Mesenchymal stem cell (in vitro differentiated cells and primary cell): ENCODE measurements at places on chromosomes 3 and 15.

- DNase-seq = peak; percentile 71
These were observed 136.9 kb downstream of the THSD4 start for GRCh38 chr15:71252044-71252739.

GRCh38 chr15:26867200-26868007, 542 bp downstream of the GABRA5 start:
- no peak for DNase-seq

- DNase-seq = peak; percentile 27
These were observed 500 bp downstream of the PARP6 start for GRCh38 chr15:72271895-72272212.

GRCh38 chr15:99151156-99151555, 46.3 kb downstream of the SYNM start:
- no peak for DNase-seq

DNA sequence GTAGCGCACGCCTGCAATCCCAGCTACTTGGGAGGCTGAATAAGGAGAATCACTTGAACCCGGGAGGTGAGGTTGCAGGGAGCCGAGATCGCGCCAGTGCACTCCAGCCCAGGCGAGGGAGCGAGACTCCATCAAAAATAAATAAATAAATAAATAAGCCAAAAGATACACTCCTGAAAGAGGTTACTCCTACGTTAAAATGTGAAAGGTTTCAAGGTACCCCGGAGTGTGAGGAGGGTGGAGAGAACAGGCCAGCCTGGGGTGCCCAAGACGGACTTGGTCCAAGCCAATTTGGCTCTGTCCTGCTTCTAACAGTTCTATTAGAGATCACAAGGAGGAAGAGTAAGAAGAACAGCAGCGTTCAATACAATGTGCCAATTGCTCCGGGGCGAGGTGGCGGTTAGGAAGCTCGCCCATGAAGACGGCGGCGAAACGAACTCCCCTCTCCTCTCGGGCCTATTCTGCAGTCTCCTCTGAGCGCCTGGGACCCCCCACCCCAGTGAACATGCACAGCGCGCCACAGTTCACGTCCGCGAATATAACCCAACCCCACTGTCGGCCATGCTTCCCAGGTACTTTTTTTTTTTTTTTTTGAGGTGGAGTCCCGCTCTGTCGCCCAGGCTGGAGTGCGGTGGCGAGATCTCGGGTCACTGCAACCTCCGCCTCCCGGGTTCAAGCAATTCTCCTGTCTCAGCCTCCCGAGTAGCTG, 942 bp downstream of the ELP6 start:
- DNase-seq = peak; percentile 43

DNA sequence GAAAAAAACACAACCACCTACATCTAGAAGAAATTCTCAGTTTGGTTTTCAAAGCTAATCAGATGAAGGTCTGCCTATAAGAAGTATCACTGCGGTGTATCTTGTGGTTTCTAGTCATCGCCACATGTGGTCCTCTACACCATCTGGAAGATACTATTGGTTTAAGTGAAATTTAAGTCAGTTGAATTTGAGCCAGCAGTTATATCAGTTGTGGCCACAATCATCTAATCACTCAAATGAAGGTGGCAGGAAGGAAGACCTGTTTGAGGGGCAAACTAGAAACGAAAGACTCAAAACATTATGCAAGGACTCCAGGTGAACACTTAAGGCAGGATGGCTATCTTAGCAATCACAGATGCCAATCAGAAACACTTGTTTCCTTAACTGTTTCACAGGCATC, 48.7 kb downstream of the ETV5 start:
- DNase-seq = no peak

DNA sequence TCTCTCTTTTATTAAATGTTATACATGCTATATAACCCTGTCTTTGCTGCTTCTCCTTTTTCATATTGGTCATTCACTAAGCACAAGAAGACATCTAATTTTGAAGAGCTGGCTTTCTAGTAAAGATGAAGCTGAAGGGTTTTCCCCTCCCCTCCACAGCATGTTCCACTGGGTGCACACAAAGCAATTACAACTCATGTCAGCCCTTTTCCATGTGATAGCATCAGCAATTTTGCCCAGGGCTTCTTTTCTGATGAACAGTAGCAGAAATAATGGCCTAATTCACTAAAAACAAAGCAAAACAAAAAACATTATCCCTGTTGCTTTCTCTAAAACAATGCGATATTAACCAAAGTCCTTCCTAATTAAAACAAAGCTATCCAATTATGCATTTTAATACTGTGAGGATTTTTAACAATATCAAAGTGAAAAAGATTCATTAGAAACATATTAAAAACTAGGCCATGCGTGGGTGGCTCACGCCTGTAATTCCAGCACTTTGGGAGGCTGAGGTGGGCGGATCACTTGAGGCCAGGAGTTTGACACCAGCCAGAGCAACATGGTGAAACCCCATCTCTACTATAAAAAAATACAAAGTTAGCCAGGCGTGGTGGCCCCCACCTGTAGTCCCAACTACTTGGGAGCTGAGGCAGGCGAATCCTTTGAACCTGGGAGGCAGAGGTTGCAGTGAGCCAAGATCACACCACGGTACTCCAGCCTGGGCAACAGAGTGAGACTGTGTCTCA, 12.2 kb upstream of the PIK3R4 start:
- DNase-seq = no peak

GRCh38 chr3:77652624-77653023, 612.7 kb downstream of the ROBO2 start:
- no peak for DNase-seq

- peak; percentile 49 for DNase-seq
These were observed 131.6 kb upstream of the RASGRP1 start for GRCh38 chr15:38696109-38696727.

DNA sequence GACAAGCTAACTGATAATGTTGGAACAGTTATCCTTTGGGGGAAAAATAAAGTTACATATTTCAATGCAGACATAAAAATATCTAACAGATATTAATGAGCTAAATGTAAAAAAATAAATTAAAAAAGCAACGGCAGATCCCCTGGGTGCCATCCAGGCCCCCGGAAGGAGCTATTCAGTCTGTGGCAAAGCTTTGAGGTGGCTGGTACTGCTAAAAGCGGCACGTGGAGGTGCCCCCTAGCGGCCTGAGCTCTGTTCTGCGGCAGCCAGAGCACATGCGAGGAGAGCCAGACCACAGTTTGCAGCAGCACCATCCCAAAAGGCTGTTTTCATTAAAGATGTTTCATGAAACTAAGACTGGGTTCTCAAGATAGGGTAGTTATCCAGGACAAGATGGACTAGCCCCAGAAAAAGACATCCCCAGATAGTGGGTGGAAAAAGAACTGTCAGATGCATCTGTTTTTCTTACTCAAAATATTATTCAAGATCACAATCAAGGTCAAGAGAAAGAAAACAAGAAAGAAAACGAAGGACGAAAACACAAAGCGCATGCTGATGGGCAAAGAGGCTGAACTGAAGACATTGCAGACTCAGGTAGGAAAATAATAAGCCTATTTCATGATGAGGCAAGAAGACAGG, 18.7 kb downstream of the AP3S2 start:
- peak; percentile 67 for DNase-seq

DNA sequence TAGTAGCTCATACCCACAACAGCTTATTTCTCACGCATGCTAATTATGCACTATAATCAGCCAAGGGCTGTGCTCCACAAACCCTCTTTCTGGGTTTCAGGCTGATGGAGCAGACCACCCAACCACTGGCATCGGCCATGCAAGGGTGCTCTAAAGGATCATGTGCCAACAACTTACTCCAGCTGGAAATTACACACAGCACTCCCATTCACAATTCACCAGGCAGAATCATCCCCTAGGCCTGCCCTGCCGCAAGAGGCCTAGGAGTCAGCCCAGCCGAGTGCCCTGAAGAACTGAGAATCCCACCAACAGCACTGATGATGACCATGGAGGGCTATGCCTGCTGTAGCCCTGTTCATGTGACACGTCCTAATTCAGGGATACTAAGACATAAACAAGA, 216.2 kb upstream of the CHRNA7 start:
- no peak for DNase-seq

DNA sequence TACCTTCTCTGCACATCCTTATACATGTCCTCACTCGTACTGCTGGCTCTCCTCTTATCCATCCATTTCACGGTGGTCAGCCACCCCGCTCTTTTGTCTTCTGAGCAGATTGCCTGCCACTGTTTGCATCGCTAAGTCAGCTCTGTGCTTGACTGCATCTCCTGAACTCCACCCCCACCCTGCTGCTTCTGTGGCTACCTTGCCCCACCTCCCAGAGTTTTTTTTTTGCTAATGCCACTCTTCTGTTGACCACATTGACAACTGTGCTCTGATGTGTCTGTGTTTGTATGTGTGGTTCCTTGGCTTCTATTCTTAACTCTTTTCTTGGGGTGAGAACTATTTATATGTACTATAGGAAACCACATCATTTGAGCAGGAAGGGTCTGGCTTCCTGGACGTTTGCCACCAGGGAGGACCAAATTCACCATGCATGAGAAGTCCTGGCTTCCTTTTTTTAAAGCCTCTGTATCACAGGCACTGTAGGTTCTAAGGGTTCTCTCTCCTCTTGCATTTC, 12.8 kb upstream of the MTMR10 start:
- no peak for DNase-seq

- no peak for DNase-seq
These were observed 23.6 kb upstream of the CSPG4 start for GRCh38 chr15:75736256-75736655.

GRCh38 chr3:26536955-26537354, 85.6 kb upstream of the LRRC3B start:
- DNase-seq = no peak

- no peak for DNase-seq
These were observed 23.9 kb upstream of the CDCP1 start for GRCh38 chr3:45170096-45170495.

DNA sequence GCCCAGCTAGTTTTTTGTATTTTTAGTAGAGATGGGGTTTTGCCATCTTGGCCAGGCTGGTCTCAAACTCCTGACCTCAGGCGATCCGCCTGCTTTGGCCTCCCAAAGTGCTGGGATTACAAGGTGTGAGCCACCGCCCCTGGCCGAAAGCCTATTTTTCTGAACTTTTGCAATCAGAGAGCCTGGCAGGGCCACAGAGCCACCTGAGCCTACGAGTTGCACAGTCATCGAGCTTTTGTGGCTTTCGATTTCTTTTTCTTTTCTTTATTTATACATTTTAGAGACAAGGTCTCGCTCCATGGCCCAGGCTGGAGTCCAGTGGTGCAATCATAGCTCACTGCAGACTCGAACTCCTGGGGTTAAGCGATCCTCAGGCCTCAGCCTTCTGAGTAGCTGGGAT, 140.4 kb downstream of the NSMCE3 start:
- DNase-seq = no peak

DNA sequence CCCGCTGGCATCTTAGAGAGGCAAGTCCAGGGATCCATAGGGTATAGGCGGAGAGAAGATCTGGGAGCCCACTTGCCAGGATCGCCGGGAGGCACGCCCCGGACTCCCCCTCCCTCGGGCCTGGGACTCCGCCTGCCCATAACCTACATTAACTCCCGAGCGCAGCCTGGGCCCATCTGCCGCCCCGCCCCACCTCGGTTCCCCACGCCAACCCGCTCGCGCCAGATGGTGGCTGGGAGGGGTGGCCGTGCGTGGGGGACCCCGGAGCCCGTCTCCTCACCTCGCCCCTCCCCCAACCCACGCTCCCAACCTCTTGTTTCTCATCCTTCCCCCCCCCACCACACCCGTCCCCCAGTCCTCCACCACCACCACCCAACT, 1.7 kb upstream of the DLL4 start:
- DNase-seq = no peak

- no peak for DNase-seq
These were observed 29.4 kb upstream of the PPIB start for GRCh38 chr15:64191971-64192830.

GRCh38 chr3:25476639-25477038, 48.6 kb downstream of the RARB start:
- no peak for DNase-seq

DNA sequence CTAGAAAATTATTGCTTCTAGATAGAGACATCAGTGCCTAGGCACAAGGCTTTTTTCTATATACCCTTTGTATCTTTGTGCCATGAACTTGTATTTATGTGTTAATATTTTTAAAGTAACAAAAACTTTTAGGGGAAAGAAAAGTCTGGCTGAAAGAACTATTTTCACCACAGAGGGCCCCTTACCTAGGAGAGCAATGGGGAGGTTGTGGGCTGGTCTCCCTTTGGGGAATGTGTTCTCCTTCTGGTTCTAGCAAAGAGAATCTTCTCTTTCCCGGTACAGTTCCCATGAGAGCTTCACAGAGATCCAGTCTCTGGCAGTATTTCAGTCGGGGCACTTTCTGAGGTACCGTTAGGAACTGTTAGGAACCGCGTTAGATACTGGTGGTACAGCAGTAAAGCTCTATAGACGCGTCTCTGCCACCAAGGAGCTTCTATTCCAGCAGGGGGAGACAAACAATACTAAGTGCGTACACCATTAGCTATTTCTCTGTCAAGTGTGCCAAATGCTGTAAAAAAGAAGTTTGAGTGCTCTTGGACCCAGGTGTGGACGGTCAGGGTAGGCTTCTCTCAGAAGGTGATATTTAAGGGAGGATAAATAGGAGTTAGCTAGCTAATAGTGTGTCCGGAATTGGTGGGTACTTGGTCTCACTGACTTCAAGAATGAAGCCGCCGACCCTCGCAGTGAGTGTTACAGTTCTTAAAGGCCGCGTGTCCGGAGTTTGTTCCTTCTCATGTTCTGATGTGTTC, 4.6 kb upstream of the EPB42 start:
- peak; percentile 68 for DNase-seq

DNA sequence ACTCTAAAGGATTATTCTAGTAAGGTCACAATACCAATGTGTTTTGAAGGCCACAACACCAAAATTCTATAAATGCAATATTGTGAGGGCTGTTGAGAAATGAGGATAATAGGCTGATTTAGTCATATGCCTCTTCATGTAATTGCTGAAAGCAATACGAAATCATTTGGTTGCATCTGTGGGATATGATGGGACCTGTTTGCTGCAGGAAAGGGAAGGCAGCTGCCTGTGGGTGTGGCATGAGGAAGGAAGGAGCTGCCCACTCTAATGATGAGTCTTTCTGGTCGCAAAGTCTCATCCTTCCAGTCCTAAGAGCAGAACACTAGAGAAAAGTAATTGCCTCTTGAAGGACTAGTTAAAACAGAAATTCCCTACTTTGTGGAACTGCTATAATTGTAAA, 245.3 kb upstream of the ZPLD1 start:
- DNase-seq = no peak

GRCh38 chr3:128067489-128067888, 15.3 kb downstream of the SEC61A1 start:
- no peak for DNase-seq

- no peak for DNase-seq
These were observed 43.4 kb downstream of the FAM174B start for GRCh38 chr15:92611995-92612745.

- DNase-seq = peak; percentile 27
These were observed 18.6 kb upstream of the FSTL1 start for GRCh38 chr3:120469440-120469839.

- no peak for DNase-seq
These were observed 117.8 kb downstream of the LRIG1 start for GRCh38 chr3:66383023-66383422.

DNA sequence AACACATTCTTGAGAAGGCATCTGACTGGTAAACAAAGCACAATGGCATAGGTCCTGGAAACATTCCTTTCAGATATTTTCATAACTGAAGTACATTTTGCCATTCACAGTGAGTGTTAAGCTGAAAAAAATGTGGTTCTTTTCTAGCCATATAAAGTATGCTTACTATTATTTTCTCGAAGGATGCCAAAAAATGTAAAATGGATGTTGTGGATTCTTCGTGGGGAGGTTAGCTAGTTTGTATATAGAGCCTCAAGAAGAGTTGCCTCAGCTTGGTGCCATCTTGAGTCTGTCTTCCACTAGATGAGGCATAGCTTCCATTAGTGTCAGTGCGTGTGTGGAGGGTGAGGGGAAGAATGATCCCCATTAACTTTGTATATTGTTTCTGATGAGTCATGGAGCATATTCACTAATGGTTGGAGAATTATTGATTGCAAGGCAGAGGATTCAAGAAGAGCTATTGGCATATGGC, 4.1 kb downstream of the MBNL1 start:
- peak; percentile 92 for DNase-seq
